NCI-H2081 treated with DMSO at 0.1 percent for 48 hours (cell line): ENCODE measurements at places on chromosomes 11 and 22.

DNA sequence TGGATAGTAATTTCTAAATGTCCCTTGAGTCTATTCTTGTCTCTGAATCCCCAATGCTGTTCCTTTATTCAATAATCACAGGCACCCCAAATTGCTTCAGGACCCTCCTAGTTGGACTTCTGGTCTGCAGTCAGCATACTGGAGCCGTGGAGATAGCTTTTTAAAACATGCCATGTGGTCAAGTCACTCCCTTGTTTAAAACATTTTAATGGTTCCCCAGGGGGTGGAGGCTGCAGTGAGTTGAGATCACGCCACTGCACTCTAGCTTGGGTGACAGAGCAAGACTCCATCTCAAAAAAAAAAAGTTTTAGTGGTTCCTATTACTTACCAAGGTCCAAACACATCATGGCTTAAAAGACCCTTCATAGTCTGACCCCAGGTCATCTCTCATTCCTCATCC lies 220.3 kb downstream of the ADAMTS15 start:
- DNase-seq: no peak

GRCh38 chr11:64267207-64267945 lies 16.0 kb downstream of the PLCB3 start:
- no peak for DNase-seq

GRCh38 chr11:76252631-76253070 lies 46.3 kb upstream of the WNT11 start:
- DNase-seq: no peak

DNA sequence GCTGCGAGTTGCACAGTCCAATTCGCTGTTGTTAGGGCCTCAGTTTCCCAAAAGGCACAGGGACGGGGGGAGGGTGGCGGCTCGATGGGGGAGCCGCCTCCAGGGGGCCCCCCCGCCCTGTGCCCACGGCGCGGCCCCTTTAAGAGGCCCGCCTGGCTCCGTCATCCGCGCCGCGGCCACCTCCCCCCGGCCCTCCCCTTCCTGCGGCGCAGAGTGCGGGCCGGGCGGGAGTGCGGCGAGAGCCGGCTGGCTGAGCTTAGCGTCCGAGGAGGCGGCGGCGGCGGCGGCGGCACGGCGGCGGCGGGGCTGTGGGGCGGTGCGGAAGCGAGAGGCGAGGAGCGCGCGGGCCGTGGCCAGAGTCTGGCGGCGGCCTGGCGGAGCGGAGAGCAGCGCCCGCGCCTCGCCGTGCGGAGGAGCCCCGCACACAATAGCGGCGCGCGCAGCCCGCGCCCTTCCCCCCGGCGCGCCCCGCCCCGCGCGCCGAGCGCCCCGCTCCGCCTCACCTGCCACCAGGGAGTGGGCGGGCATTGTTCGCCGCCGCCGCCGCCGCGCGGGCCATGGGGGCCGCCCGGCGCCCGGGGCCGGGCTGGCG lies at the start of gene BCR:
Gene BCR, plus strand, starts transcription at position 209 of the 592 bp plus-strand sequence. CDS start 452 bp downstream, outside the sequence.
- no peak for DNase-seq

GRCh38 chr11:35006389-35007128 lies 90.1 kb downstream of the PDHX start:
- DNase-seq: no peak

GRCh38 chr11:61840371-61840770 lies 12.3 kb downstream of the FADS2 start:
- no peak for DNase-seq

- DNase-seq: no peak
Measured at GRCh38 chr22:20001082-20001638, 15.5 kb downstream of the ARVCF start.

DNA sequence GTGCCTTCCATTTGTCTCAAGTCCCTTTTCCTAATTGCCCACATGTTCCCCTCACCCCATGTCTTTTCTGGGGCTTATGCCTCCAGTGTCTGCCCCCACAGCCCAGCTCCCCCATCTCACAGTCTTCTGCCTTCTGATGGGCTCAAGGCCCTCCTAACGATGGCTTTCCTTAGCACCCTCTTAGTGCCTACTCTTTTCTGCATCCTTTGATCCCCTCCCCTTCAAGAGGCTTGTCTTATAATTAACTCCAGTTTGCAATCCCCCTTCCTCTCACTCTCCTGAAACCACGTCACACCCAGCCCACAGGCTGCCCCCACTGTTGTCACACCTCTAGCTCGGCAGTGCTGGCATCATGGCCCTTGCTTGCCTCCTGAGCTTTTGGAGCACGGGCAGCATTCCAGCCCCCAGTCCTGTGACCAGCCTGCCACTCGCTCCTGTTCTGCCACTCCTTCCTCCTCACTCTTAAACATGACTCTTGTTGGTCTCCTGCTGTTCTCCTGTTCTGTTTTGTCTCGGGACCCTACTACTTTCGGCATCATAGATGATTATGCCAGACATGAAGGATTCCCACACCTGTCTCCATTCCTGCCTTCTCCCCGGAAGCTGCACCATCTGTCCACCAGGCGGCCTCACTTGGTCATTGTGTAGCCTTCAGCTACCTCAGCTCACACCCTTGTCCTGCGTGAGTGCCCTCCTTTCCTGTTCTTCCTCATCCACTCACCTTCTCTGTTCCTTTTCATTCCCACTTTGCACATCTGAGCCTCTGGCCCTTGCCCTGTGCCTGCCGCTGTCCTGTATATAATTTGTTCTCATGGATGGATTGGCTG lies 26.1 kb downstream of the UBE2L3 start:
- DNase-seq: no peak

DNA sequence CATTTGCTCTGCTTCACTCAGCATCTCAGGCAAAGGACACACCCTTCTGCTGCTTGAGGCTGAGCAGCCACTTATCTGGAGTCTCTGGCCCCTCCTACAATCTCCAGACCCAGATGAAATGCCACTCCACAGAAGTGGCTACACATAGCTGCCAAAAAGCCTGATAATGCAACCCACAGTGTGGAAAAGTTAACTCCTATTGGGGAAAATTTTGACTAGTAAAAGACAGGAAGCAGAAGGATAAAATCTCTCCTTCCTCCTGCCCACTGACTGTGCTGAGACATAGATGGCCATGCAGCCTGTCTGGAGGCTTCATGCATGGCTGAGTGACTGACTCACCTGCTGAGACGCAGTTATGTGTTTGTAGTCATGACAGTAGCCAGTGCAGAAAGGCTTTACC lies 92.3 kb upstream of the TEAD1 start:
- no peak for DNase-seq

- DNase-seq: no peak
Measured at GRCh38 chr11:89275966-89276365, 98.3 kb downstream of the TYR start.

GRCh38 chr11:11211186-11211585 lies 141.9 kb downstream of the CSNK2A3 start:
- DNase-seq: no peak

DNA sequence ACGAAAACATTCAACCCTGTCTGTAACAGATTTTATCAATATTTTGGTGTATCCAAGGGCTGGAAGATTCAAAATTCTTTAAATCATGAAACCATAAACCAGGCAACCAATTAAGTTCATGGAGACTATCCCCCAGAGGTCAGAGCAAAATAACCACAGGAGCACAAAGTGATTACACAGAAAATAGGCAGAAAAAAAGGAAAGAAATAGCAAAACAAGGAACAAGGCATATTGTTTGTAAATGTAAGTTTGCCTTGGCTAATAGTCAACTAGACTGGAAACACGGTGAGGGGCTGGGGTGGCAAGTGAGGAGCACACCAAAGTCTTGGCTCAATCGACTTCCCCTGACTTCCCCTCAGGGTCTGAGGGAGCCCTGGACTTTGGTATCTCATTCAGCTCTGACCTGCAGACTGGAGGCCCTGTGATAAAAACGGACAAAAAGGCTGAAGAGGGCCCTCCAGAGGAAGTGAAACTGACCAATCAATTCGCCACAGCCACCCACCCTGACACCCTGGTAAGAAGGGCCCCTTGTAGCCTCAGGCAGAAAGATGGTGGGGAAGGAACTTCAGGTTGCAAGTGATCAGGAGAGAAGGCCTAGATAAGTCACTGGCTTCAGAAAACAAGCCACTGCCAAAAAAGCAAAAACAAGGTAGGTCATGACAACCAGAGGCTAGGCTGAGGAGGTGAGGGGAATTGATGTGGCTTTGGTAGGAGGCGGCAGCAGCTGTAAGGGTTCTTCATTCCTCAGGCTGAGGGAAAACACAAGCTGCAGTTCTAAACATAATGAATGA lies 1.8 kb downstream of the SIK3 start:
- DNase-seq: no peak

GRCh38 chr22:24961217-24961844 lies 8.8 kb downstream of the KIAA1671 start:
- DNase-seq: no peak

GRCh38 chr22:46122511-46122971 lies 27.8 kb upstream of the PPARA start:
- no peak for DNase-seq

- DNase-seq: no peak
Measured at GRCh38 chr11:46100670-46101069, 20.6 kb downstream of the PHF21A start.

DNA sequence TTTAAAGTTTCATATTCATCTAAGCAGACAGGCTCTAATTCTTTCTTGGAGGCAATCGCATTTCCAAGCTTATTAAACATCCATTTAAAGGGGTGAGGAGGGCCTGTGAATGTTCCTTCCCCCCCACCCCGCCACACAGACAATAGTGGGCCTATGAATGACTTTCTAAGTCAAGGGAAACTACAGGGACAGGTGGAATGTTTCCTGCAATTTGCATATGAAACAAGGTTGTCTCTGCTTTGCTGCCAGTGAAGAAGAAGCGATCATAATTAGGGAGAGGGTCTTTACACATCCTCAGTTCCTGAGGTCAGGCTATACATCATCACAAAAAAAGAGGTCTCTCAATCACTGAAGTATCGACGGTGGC lies 127.9 kb upstream of the OPCML start:
- DNase-seq: no peak
